Spinal cord (tissue), 10 donors: ENCODE measurements at places on chromosomes 4 and X. TPM values are rescaled to one million over a fixed set of nuclear protein-coding genes. Genes with fewer than 3 reads are reported as not detected.

The TMEM129 gene
- polyA plus RNA-seq = 36.8 TPM

The REELD1 gene
- polyA plus RNA-seq = 0.27 TPM

The ANOS1 gene
- polyA plus RNA-seq = 63.7 TPM

The GPR143 gene
- 5.9 TPM for polyA plus RNA-seq

The HAUS3 gene
- 17.0 TPM for polyA plus RNA-seq

The AFF2 gene
- 14.5 TPM for polyA plus RNA-seq

The MAP7D2 gene
- 38.5 TPM for polyA plus RNA-seq

The CCSER1 gene
- 4.4 TPM for polyA plus RNA-seq

The GYPB gene
- 1.7 TPM for polyA plus RNA-seq

The NAP1L5 gene
- polyA plus RNA-seq = 199 TPM

The HTR2C gene
- polyA plus RNA-seq = 11.2 TPM

The TIGD4 gene
- polyA plus RNA-seq = 1.8 TPM

The ARMCX4 gene
- 26.1 TPM for polyA plus RNA-seq

The TMEM154 gene
- 0.56 TPM for polyA plus RNA-seq

The CXorf65 gene
- not detected for polyA plus RNA-seq

The MFAP3L gene
- polyA plus RNA-seq = 25.6 TPM

The GPRIN3 gene
- polyA plus RNA-seq = 9.8 TPM
